ENCODE measurements at places on chromosomes 1 and 21.

DNA sequence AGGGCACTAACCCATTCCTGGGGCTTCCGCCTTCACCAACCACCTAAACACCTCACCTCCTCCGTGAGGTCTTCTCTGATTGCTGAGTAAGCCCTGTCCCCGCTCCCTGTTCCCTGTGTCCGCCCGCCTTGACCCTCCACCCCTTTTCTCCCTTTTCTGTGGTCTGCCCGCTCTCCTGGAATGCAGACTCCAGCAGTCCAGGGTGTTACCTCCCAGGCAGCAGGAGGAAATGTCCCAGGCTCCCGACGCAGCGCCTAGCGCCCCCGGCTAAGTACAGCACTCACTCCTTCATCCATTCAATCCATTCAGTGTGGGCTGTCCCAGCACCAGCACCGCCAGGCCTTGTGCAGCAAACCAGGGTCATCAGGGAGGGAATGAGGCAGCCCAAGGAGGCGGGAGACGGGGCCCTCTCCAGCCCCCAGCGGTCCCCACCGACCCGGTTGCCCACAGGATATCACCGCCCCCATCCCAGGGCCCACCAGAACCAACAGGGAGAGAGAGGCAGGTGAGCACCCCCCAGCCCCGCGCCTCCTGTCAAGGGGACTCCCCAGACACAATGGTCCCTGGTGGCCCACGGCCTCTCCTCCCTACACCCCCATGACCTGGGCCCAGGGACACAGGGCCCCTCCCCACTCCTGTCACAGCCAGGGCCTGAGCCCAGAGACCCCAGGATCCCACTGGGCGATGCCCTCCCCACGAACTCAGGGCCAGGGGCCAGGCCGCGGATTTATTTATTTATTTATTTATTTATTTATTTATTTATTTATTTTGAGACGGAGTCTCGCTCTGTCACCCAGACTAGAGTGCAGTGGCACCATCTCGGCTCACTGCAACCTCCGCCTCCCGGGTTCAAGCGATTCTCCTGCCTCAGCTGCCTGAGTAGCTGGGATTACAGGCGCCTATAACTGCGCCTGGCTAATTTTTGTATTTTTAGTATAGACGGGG, 10.2 kb downstream of the TNFRSF14 start:
- no peak for ATAC-seq

- no peak for ATAC-seq
Measured at GRCh38 chr1:35454176-35454575, 103.0 kb downstream of the KIAA0319L start.

GRCh38 chr1:54982739-54983138, 2.3 kb downstream of the TMEM61 start:
- no peak for ATAC-seq

GRCh38 chr1:151944857-151945575, 35.7 kb upstream of the THEM4 start:
- ATAC-seq = no peak

DNA sequence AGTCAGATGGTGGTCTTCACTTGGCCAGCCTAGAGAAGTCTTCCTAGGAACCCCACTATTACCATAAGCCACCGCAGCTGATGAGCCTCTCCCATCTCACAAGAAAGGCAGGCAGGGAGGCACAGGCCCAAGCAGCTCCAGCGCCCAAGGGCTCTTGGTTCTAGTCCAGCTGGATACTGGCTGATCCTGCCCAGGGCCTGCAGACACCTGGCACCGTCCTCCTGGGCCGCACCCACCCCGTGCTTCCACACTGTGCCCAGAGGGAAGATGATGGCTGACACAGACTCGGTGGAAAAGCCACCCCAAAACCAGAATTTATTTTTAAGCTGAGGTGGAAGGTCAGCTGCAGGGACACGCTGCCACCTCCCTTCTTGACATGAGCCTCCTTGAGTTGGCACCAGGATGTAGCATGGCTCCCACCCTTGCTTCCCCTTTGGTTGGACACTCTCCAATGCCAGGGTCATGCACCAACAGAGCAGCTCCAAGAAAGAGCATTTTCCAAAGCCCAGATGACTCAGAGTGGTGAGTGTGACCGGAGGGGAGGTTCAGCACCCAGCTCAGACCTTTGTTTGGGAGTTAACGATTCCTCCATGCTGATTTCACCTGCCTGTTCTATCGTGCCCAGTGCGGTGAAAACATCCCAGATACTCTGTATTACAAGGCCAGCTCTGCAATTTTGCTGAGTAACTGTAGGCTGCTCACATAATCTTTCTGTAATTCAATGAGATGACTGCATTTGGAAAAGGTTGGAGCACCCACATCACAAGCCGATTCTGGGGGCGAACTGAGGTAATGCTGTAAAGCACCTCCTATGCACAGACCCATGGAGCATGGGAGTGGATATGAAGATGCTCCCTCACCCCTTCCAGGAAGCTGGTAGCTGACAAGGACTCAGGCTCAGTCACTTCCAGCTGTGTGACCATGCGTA, 63.1 kb upstream of the SLC2A1 start:
- peak; percentile 94 for ATAC-seq

DNA sequence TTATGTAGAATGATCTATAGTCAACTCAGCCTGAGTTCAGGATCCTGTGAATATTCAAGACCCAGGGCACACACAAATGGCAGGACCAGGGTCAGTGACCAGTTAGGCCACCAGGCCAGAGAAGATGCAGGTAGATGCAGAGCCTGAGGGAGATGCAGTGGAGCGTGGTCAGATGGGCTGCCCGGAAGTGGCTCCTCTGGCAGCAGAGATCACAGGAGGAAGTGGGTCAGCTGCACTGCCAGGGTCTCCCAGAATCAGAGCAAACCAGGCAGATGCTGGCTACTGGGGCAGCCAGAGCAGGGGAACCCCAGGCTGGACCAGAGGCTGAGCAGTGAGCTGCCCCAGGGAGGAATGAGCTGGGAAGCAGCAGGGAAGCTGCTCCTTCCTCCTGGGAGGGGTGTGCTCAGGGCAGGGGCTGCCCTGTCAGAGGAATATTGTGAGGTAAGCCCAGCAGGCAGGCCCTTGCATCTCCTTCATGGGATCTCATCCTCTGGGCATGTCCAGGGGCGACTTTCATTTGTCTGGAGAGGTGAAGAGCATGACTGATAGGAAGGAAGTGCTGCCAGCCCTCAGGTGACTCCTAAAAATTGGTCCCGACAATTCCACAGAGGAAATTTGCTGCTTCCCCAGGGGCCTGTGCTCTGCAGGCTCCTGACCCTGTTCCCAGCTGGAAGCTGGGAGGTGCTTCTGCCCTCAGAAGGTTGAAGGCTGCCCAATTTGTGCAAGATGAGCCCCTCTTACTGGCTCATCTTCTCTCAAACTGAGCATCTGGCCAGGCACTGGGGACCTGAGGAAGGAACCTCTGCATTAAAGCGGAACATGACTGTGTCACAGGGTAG, 49.3 kb downstream of the STUM start:
- ATAC-seq = no peak

- ATAC-seq = no peak
Measured at GRCh38 chr1:93124556-93125355, 45.7 kb downstream of the MTF2 start.

- peak; percentile 17 for ATAC-seq
Measured at GRCh38 chr1:113390871-113391648, 745 bp downstream of the MAGI3 start.

GRCh38 chr1:27241677-27242076, 7.2 kb downstream of the WDTC1 start:
- no peak for ATAC-seq

GRCh38 chr21:41677671-41678015, 89.2 kb downstream of the RIPK4 start:
- no peak for ATAC-seq

GRCh38 chr1:67683766-67684525, 1.1 kb upstream of the GADD45A start:
- ATAC-seq = no peak

DNA sequence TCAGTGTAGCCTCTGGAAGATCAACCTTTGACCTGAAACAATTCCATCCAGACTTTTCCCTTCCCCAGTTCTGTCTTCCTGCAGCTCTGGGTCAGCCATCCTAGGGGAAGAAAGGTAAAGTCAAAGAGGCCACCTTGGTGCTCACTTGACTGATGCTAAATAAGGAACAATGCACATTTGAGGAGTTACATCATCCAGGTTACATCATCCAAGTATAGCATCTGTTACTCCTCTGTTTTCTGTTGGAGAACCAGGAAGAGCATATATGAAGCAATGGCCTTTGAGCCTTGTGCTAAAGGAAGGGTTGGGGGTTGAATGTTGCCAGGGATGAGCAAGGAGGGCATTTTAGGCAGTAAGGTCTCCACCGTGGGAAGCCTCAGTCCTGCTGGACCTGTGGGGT, 3.1 kb upstream of the DSCAM start:
- ATAC-seq = no peak

DNA sequence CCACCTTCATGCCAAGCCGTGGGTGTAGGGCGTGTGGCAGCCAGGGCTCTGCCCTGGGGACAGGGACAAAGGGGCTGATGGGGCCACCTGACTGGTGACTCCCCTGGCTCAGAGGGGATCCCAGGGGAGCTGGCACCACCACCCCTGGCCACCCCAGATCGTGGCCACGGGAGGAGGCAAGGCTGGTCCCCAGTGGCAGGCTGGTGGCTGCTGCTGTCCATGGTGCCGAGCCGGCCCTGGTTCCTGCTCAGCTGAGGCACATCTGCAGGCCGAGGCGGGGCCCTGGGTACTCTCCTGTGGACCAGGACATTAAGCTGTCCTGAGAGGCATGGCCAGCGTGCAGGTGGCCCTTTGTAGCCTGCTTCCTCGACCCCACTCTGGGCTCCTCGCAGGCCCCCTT, 6.5 kb downstream of the PLCH2 start:
- ATAC-seq = no peak

DNA sequence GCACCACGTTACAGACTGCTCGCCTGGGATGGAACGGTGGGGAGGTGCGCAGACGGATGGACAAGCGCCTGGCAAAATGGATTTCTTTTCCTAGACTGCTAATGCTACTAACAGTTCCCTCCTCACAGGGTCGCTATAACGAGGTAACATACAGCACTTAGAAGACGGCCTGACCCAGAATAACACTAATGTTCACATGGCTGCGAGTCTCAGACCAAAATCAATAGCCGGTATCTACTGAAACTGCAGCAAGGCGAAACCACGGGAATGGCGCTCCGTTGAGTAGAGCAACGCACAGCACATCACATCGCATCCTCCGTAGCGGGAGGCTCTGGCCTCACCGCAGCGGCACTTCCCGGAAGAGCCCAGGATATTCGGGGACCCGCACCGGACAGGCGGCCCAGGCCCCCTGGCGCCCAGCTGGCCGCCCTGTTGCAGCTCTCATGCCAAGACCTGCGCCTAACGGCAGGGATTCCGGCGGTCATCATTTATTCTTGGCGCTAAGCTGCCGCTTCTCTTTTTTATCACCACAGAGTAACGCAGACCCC, 46.6 kb downstream of the VPS26C start:
- peak; percentile 59 for ATAC-seq

DNA sequence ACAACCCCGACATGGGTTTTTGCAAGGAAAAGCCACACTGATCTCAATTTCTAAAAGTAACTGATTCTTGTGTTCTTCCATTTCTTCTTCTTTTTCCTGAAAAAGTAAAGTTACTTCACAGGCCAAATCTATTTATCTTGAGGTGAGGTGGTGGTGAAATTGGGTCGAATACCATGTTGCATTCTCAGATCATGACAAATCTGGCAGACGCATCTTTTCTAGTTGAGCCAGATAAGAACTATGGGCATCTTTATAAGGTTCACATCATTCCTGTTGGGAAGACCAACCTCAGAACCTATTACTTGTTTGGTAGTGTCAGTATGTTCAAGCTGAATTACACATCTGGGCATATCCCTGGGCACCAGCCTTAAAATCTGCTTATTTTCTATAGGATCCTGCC, 78.6 kb upstream of the USP25 start:
- ATAC-seq = no peak

GRCh38 chr1:27646676-27647075, 11.7 kb upstream of the FGR start:
- peak; percentile 68 for ATAC-seq
